ENCODE measurements at places on chromosomes 4 and X.
A peak's percentile ranks its signal among the peaks of the same experiment; 100 is the strongest.

DNA sequence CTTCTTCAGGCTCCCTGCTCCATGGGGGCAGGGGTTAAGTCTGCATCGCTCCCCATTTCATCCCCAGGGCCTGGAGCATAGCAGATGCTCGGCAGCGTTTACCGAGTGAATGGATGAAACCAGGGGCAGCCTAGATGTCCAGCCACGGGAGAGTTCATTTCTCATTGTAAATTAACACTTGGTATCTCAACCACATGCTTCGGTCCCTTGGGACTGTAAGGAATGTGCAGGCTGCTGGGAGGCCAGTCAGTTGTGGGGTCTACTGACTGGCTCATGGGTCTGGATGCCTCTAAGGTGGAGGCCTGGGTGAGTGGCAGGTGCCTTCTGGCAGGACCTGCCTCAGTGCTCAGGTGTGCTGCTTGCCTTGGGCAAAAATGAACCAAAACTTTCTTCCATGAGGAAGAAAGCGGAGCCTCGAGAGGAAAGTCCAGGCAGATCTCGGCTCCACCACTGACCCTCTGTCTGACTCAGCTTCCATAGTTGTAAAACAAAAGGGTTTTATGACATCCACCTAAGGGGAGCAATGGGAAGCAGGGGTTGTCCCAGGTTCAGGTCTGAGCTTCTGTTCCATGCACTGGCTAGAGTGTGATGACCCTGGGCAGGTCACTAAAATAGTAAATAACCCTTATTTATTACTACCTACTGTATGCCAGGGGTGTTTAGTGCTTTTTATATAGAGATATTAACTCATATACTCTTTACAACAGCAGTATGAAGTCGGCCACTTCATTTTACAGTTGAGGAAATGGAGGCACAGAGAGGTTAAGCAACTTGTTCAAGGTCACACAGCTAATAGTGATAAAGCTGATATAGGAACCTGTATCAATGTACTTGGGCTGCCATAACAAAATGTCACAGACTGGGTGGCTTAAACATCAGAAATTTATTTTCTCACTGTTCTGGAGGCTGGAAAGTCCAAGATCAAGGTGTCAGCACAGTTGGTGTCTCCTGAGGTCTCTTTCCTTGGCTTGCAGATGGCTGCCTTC is 144.3 kb upstream of the STX18 start:
- DNase-seq = no peak

DNA sequence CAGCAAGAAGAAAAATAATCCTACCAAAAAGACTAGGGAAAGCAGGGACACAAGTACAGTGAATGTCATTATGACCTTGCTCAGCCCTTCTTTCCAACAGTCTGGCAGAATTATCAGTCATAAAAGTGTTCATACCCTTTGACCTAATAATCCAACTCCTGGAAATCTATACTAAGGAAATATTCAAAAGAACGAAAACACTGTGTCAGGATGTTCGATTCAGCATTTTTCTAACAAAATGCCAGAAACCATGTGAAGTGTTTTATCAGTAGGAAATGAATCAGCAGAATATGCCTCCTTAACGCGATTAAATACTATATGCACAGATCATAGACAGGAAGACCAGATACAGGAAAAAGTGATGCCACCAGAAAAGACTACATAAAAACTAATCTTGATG is 16.2 kb upstream of the S100G start:
- no peak for DNase-seq

GRCh38 chr4:26471890-26472289 is 18.4 kb downstream of the CCKAR start:
- DNase-seq = no peak

- DNase-seq = no peak
Measured at GRCh38 chr4:6235901-6236640, 33.6 kb upstream of the WFS1 start.

- DNase-seq = no peak
Measured at GRCh38 chr4:66575008-66575696, 904.9 kb upstream of the EPHA5 start.

GRCh38 chrX:153569475-153569874 is 29.5 kb downstream of the CCNQ start:
- DNase-seq = no peak

GRCh38 chr4:128347175-128347868 is 59.7 kb upstream of the PGRMC2 start:
- DNase-seq = no peak

- DNase-seq = no peak
Measured at GRCh38 chrX:104670051-104670450, 104.1 kb downstream of the IL1RAPL2 start.

GRCh38 chr4:38281371-38282071 is 321.3 kb downstream of the PTTG2 start:
- no peak for DNase-seq

DNA sequence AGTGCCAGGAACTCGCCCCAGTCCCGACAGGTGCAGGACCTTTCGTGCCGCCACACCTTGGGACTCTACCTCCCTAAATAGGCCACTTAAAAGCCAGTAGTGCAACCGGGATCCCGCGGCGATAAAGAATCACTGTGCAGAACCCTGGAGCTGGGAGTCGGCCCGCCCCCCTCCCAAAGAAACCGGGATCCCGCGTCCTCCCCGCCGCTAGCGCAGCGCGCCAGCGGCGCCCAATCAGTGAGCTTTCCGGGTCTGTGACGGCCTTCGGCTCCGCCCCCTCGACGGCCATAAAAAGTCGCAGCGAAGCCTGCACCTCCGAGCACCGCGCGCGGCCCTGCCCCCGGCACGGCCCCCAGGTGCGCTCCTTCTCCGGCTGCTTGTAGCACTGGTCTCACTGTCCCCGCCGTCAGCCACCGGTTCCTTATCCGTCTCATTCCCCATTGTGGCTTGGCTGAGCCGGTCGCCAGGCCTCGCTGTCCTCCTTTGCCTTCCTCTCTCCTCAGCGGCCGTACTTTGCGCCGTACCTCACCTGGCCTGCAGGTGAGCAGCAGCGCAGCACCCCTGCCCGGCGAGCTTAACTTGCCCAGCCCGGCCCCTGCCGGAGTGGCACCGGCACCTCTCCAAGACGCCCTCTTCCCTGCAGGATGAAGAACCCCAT is at the start of gene LRAT:
Gene LRAT (plus strand): TSS at position 318 of the 658 bp plus-strand sequence. CDS start 327 bp downstream, at position 645.
- DNase-seq = peak; percentile 19

DNA sequence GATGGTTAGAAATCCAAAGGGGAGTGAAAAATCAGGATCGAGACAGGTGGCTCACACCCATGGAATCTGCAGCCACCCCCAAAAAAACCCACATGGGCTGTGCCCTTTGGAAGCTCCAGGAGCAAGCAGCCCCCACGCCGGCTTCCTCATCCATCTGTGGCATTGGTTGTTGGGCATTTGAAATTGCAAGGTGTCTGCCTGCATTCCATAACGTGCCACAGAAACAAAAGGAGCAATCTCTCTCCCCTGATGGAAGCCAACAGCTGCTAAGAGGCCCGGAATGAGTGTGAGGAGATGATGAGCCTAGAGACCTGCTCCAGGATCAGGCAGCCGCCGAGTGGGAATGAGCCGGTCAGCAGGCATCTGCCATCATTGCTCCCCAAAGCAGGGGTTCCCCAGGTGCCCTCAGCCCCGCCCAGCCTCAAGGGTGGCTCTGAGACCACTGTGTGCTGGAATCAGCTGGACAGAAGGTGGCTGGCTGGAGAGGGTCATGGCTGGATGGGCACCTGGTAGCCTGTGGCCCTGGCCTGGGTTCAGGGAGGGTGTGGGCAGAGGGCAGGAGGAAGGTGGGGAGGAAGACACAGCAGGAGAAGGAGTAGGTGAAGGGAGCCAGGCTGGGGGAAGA is 113.2 kb downstream of the CRLF2 start:
- no peak for DNase-seq

- no peak for DNase-seq
Measured at GRCh38 chrX:97619499-97619898, 735.8 kb downstream of the RPA4 start.

- no peak for DNase-seq
Measured at GRCh38 chr4:99013884-99014523, 18.5 kb downstream of the METAP1 start.

DNA sequence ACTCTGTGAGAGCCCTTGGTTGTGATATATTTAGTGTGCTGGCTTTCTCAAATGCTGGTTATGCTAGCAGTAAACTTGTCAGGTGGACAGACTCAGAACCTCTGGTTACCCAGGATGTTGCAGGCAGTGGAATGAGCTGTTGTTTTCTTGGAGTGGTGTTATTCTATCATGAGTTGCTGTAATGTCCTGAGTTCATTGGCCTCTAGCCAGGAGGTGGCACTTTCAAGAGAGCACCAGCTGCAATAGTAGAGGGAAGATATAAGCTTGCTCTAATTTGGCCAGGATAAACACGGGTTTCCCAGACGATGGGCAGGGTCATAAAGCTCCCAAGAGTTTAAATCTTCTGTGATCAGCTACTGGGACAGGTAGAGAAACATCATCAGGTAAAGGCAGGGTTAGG is 95.0 kb upstream of the UBQLN2 start:
- DNase-seq = no peak

DNA sequence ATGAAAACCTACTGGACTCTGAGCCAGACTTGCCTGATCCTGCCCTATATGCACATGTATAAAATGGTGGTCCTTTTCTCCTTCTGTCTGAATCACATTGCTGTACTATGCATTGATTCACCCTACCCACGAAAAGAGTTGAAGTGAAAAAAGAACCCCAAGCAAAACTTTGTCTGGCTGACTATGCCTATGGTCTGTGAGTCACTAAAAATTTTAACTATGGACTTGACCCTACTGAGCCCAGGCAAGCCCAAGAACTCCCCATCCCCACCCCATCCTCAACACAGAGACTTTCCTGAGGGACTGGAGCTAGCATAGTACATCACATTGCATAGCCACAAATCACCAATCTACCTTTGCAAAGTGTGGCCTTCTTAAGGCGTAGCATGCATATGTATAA is 116.6 kb upstream of the TENM3 start:
- DNase-seq = no peak

- DNase-seq = no peak
Measured at GRCh38 chr4:83758285-83758684, 222.4 kb downstream of the GPAT3 start.

DNA sequence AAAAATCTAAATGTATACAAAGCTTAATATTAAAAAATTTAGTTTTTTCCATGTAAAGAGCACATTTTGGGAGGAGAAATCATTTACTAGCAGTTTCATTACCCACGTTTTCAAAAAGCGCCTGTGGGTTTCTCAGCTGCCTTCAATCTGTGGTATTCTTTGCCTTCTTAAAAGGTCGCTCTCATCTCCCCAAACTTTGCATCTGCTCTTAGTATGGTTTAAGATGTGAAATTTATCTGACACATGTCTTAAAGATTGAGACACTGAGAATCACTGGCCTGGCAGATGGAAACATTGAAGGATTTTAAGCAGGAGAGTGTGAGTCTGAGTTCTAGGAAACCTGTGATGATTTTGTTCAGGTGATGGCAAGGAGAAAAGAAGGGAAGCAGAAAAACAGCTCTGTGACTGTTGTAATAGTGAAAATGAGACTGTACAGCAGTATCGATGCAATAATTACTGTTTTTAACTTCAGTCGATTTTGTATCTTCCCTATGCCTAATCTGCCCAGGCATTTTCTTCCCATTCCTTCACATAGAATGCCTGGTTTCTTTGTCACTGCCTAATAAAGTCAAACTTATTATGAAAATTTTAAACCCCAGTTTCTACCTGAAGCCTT is 75.9 kb downstream of the PAQR3 start:
- DNase-seq = no peak

- no peak for DNase-seq
Measured at GRCh38 chr4:78065508-78066192, 8.5 kb downstream of the FRAS1 start.

- no peak for DNase-seq
Measured at GRCh38 chr4:180377741-180378140, 1865.5 kb upstream of the TENM3 start.

- DNase-seq = no peak
Measured at GRCh38 chr4:1179089-1179441, 6.7 kb upstream of the SPON2 start.

GRCh38 chr4:70280567-70280966 is 38.2 kb downstream of the CSN3 start:
- no peak for DNase-seq

DNA sequence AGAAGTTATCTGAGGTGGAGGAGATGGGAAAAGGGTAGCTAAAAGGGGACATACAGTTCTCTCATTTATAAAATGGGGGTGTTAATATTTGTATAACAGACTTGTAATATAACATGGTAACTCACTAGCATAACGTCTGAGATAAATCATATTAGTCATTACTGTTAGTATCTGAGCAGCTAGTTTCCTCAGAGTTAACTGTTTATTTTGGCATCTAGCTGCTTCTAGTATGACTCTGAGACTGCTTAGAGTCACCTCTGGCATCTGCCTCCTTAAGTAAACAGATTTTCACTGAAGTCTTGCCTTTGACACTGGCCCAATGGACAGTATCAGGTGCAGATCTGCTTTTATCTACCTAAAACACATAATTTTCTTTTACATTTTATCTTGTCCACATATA is 58.1 kb downstream of the SLC30A9 start:
- DNase-seq = no peak

DNA sequence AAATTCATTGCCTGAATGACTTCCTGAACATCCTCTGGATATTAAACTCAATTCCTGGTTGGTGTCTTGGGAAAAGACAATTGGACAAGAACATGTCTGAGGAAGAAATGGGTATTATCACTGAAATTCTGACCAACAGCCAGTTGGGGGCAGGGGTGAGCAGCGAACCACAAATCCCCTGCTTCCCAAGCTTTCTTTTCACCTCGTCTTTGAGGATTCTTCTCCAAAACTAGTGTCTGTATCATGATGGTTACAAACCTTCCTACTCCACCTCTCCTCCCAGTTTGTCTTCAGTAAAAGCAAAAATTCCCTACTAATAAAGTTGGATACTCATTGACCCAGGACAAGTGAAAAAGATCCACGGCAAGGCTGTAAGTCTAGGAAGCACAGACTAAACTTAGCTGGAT is 48.3 kb upstream of the WDR1 start:
- no peak for DNase-seq

DNA sequence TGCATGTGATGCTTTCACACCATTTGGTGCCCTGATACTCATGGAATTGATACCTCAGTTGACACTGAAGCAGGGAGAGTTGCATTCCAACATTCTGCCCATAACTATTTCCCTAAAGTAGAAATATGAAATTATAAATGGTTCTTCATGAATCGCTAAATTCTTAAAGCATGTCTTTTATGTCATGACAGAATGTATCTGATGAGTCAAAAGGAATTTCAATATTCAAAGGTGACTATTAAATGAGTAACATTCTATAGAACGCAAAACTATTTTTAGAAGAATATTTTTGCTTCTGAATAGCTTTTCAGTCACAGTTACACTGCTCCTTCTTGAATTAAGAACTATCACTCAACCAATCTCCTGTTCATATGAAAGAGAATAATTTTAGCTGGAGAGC is 152.8 kb downstream of the ADGRA3 start:
- no peak for DNase-seq

Data from CD4-positive, alpha-beta T cell treated with Interleukin-10 for 1 hour (primary cell).